ENCODE measurements at places on chromosomes 1 and 21.

GRCh38 chr1:85149805-85150204 lies 51.0 kb downstream of the SYDE2 start:
- DNase-seq, result no peak

GRCh38 chr1:4267381-4268261 lies 367.5 kb upstream of the C1orf174 start:
- no peak for DNase-seq

DNA sequence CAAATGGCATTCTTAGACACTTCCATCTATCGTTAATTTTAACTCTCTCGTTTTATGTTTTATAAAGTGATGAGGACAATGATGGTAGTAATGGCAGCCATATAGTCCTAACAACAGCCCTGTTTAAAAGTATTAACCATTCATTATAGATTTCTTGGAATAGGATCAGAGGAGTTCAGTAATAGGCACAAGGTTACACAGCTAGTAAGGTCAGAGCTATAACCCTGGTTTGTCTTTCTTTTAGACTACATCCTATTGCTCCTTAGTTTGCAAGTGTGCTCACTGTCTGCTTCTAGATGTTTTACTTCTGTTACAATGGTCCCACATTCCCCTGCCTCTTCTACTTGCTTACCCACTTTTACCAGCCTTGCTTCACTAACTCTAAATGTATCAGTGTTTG lies 50.9 kb downstream of the TLCD4 start:
- no peak for DNase-seq

DNA sequence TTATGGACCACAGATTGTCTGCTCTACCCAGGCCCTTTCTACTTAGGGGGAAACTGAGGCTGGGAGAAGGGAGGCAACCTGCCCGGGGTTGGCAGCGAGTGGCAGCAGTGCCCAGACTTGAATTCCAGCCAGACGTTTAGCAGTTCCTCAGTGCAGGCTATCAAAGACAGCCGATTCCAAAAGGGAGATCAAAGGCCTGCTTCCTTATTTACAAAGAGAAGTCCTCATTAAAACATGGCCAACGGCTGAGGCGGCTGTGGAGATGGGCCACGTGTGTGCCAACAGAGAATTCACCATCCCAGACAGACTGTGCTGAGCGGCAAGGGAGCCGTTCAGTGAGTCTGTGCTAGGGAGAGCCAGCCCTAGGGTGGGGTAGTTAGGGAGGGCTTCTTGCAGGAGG lies 27.7 kb downstream of the C1QB start:
- DNase-seq, result peak; percentile 30

- DNase-seq, result no peak
Measured at GRCh38 chr1:78996791-78997190, 9.7 kb downstream of the ADGRL4 start.

DNA sequence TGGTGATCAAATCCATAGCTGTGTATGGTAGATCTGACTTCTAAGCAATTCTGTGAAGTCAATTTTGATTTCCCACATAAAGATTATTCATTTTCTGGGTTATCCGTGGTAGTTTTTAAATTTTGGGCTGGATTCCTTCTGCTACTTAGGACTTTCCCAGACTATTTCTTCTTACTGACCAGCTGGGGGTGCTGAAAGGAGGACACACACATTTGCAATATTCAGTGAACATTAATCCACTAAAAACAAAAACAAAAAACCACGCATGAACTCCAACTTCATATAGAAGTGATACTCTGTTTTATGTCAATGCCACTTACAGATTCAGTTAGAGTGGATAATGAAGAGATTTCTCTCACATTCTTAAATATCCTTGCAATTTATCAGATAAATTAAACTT lies 105.4 kb downstream of the KCTD3 start:
- DNase-seq, result no peak

DNA sequence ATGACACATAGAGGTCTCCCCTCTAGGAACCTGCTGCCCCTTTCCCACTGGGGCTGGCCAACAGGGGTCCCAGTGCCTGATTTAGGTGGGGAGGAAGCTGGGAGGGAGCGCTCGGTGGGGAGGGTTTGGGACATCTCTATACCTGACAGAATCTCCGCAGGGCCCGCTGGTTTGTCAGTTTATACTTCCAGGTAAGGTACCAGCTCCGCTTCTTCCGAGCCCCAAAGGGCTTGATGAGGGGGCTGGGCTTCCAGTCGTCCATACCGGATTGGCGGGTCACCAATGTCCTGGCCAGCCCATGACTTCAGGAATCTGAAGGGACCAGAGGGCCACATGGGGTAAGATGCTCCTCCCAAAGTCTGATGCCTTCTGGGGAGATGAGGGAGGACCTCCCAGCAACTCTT lies 672 bp downstream of the POMGNT1 start:
- DNase-seq, result no peak

GRCh38 chr1:197137322-197137721 lies 9.1 kb downstream of the ASPM start:
- no peak for DNase-seq

DNA sequence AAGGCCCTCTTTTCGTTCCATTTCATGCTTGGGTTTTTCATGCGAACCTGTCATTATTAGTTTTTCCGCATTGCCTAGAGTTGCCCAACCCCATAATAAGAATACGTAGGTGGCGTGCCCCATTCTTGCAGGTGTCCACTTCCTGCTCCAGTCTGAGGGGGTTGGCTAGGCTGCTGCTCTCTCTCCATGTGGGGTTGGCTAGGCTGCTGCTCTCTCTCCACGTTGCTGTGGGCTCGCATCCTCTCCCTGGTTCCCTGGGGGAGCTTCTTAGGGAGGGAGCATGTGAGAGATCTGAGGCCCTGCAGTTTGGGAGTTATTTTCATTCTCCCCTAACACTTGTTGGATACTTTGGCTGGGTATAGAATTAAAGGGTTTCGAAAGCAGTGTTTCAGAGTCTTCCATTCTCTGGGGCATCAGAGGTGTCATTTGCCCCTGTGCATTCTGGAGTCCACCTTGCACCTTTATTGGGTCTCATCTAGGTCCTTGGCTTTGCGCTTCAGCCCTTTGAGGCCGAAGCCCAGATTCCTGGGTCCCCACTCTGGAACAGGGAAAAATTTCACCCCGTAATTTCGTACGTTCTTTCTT lies 8.6 kb downstream of the C1orf35 start:
- DNase-seq, result no peak

DNA sequence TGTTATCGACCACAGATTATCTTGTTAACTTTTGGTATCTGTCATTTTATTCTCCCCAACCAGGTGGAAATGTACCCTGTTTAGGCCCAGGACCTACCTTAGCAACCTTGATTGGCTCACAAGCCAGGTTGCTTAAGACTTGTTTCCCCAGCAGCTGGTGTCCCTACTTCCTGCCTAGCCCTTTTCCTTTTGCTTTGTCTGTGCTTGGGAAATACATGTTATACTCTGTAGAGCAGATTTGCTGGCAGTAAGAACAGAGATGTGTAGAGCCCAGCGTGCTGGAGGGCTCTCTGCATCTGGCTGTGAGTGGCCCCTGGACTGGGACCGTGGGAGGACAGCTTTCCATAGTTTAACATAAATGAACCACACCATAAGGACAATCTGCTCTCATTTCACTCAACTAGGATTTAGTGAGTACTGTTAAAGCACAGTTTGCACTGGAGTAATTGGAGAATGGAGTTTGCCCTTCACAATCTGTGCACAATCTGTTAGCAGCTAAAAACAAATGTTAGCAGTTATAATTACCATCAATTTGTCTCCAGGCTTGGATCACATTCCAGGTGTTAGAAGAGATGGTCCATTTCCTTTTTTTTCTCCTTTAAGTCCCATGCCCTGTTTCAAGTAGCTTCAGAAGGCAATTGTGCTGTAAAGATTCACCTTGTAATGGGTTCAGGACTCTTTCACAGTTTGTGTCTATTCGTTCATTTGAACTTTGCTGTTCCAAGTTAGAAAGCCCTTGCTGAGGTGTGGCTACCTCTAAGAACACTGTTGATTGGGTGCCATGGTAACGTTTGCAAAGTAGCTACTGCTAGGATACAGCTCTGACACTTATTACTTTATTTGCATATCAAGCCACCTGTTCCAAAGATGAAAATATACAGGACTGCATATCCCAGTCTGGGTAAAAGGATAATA lies at the start of gene APOBEC4:
Gene APOBEC4 (minus strand): TSS at position 770 of the 915 bp plus-strand sequence. CDS start 4,535 bp downstream, outside the sequence.
- peak; percentile 82 for DNase-seq

- no peak for DNase-seq
Measured at GRCh38 chr1:107682467-107682866, 282.5 kb downstream of the VAV3 start.

GRCh38 chr21:31198575-31198974 lies 145.5 kb downstream of the TIAM1 start:
- peak; percentile 28 for DNase-seq

DNA sequence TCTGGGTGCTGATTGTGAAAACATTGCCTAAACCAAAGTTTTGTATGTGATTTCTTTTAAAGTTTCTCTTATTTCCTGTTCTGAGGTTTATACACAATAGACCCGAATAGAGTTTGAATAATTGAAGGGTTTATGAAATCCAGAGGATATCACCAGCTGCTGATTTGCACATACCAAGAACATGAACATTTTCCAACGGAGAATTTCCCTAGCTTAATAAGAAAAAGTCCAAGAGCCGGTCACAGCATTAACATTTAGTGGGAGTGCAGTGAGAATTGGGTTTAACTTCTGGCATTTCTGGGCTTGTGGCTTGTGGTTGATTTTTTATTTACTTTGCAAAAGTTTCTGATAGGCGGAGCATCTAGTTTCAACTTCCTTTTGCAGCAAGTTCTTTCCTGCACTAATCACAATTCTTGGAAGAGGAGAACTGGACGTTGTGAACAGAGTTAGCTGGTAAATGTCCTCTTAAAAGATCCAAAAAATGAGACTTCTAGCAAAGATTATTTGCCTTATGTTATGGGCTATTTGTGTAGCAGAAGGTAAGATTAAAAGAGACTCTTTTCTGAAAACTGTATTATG lies at the start of gene CFH:
Gene CFH (plus strand): TSS at position 407 of the 579 bp plus-strand sequence. CDS start 75 bp downstream, at position 482.
- DNase-seq, result no peak

GRCh38 chr1:11151826-11152612 lies 37.1 kb upstream of the ANGPTL7 start:
- no peak for DNase-seq

- DNase-seq, result no peak
Measured at GRCh38 chr1:117664314-117664713, 58.5 kb downstream of the TENT5C start.

GRCh38 chr1:151975311-151976014 lies 18.2 kb downstream of the S100A10 start:
- DNase-seq, result no peak

GRCh38 chr1:8241417-8242014 lies 76.4 kb upstream of the SLC45A1 start:
- DNase-seq, result no peak

- no peak for DNase-seq
Measured at GRCh38 chr1:1441002-1441888, 5.8 kb downstream of the VWA1 start.

DNA sequence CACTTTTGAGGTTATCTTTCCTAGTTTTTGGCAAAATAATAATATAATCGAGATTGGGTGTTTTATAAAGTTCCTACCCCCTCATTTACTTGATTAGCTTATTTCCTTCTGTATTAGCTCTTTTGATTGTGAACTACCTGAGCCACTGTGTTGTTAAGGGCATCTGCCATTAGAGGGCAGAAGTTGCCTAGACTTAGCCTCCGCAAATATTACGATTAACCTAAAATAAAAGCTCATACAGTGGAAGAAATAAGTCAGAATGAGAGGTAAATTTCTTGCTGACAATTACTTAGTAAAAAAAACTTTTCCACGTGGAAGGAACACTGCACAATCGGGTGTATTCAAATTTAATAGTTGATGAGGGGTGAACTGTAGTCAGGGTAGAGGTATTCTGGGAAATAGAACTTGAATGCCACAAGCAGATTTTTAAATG lies 2.3 kb downstream of the H3-3A start:
- DNase-seq, result peak; percentile 44

- DNase-seq, result no peak
Measured at GRCh38 chr1:17307946-17308345, at the start of gene PADI4. PADI4 (plus strand) TSS chr1:17308197; CDS start chr1:17308223, 26 bp downstream.

GRCh38 chr1:69737527-69738185 lies 169.9 kb downstream of the LRRC7 start:
- DNase-seq, result peak; percentile 49

- DNase-seq, result peak; percentile 91
Measured at GRCh38 chr1:153568367-153569099, 2.9 kb upstream of the S100A2 start.

DNA sequence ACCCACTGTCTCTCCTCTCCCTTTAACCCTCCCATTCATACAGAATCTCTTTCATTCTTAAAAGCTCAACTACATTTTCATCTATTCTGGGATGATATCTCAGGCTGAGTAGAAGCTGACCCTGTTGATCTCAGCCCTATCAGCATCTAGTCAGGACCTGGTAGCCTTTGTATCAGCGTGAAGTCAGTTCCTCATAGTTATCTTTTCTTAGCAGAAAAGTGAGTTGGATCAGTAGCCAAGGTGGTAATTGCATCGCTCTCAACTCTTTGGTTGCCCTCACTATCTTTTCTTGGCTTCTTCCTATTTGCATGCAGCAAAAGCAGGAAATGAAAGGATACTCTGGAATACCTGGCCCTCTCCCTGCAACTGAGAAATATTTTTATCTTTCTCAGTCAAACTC lies 13.6 kb upstream of the GOLT1A start:
- no peak for DNase-seq

DNA sequence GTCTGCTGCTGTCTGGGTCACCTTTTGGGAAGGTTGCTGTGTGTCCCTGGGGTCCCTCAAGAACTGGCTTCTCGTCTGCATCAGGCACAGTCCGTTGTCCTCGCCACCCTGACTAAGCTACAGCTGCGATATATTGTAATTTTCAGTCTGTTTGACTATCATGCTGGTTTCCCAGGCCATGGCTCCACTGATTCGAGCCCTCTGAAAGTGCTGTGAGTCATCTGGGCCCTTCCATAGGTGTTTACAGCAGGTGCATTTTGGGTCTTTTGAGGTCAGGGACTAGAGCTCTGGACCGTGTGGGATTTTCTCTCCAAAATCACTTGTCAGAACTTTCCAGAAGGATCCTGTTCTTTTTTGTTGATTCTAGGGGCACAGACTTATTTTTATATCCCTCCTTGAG lies 52.8 kb downstream of the SPSB1 start:
- no peak for DNase-seq

DNA sequence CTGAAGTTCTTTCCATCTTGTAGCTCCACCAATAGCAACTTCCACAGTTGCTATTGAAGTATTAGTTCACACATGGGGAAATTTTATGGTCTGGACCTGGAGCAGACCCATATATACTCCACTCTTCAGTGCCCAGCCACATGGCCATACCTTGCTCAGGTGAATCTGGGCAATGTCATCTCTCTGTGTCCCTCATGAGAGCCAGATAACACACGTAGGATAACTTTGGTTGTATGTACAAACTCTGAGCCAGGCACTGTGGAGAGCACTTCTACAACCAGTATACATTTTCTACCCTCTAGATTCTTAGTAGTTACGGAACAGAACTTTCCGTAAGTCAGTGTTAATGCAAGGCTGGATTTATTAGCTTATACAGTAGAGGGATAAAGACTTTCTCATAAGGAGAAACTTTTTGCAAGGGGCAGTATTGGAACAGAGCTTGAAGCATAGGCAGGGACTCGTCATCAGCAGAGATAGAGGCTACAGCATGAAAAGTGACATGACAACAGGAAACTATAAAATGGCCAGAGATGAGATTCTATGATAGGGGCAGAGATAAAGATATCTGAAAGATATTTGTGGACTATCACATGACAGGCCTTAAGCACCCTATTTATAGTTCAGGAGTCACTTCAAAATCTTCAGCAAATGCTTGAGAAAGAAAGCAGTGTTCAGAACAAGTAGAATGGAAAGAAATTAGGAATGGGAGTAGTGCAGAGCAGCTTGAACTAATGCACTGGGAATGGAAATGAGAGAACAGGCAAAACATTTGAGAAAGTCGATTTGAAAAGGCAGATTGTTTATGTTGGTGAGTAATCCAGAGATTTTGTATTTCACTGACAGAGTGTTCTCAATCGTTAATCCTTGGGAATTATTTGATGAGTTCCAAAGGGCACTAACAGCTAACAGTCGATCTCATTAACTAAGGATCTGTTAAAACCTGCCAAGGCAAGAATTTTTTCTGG lies 481.8 kb downstream of the USP25 start:
- DNase-seq, result no peak

All from NCI-H2081 (cell line).